ENCODE measurements at places on chromosomes 1 and 21.

- no peak for DNase-seq
These were observed 14.7 kb upstream of the TNFRSF8 start for GRCh38 chr1:12048372-12048771.

DNA sequence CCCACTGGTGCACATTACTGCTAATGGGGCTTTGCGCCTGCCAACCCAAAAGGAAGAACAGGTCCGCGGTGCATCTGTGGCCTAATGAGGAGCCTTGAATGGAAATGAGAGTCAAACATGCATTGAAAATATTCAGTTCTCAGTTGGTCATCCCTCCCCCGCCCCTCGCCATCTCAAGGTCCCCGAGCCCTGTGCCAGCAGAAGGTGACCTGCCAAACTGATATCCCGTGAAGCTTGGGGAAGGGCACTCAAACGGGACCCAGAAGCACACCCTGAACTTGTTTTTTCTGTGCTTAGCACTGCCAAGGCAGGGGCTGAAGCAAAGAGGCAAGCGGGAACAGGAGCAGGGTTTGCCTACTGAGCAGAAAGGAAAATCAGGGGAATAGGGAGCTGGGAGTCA lies 67.9 kb upstream of the ZNF648 start:
- DNase-seq, result no peak

- DNase-seq, result peak; percentile 73
These were observed 56.1 kb downstream of the HIVEP3 start for GRCh38 chr1:41862384-41863221.

DNA sequence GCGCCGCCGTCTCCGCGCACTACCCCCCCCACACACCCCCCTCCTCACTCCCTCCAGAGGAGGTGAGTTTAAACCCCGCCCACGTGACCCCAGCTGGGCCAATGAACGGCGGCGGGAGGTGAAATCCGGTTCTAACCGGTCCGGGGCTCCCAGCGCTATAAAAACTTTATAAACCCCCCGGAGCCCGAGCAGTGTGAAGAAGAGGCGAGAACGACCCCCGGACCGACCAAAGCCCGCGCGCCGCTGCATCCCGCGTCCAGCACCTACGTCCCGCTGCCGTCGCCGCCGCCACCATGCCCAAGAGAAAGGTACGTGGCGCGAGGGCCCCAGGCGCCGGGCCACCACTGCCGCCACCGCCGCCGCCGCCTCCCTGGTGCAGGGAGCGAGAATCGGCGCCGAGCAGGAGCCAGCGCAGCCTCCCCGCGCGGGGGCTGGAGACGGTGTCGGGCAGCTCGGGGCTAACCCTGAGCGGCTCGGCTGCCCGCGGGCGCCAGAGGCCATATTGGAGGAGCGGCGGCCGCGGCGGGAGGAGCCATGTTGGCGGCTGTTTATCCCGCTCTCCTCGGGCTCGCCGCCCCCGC lies at the start of gene HMGN2:
Gene HMGN2 (plus strand): TSS at position 121 of the 581 bp plus-strand sequence. CDS start 173 bp downstream, at position 294.
- peak; percentile 91 for DNase-seq

GRCh38 chr1:228497817-228498216 lies 10.6 kb downstream of the RNF187 start:
- DNase-seq, result no peak

- no peak for DNase-seq
These were observed 144.7 kb downstream of the RYR2 start for GRCh38 chr1:237186675-237187074.

DNA sequence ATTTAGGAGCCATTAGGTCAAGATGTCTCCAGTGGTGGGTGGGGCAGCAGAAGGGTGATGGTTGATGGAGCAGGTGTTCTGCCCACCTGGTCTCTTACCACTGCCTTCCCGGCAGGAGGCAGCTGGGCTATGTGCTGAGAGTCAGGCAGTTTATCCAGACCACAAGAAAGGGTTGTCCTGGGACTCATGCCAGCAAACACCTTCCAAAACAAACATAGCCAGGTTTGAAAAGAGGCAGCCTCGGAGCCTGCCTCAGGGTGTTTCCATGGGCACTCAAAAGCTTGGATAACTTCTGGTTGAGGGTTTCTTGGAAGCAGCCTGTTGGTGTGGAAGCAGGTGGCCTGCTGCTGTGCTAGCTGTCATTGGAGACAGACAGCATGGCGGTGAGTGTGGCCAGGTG lies 187.2 kb downstream of the PCP4 start:
- no peak for DNase-seq

- DNase-seq, result no peak
These were observed 107.6 kb downstream of the FASLG start for GRCh38 chr1:172766462-172766861.

Data from hepatic stellate cell (primary cell).